ENCODE measurements at places on chromosomes 16 and 17.

DNA sequence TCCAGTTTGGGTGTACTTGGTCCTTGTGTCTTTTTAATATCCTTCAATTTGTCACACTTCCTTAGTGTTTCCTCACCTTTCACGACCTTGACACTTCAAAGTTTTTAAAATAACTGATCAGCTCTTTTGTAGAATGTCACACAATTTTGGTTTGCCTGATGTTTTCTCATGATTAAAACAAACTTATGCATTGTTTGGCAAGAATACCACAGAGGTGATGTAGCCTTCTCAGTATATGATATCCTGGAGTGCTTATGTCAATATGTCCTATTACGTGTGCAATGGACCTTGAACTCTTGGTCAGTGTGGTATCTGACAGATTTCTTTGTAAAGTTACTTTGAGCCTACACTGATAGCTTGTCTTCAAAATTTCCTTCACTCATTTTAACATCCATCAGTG is 297.4 kb downstream of the CNTNAP4 start:
- no peak for DNase-seq

DNA sequence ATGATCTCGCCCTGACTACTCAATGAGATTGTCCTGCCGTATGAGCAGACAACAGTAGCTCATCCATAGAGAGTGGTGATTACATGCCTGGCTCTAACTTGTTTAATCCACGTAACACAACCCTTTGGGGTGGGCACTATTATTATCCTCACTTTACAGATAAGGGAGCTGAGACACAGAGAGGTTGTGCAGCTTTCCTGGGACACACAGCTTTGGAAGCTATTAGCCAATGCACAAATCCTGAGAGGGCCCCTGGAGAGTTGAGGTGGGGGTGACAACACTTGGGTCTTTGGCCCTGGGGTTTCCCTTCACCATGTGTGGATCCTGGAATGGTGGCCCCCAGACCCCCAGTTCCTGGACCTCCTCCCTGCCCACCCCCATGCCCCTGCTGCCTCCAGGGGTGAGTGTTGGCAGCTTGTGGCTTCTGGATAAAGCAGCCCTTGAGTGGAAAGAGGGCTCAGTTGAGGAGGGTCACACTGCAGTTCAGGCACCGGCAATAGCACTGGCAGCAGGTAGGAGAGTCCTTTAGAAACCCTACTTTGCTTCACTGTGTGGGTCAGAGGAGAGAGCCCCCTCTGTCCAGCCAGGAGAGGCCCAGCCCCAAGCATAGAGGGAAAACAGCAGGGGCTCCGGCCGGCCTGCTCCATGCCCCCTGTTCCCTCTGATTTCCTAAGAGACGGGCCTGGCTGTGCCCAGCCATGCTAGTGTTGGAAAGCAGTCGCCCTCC is 230.7 kb downstream of the KATNIP start:
- DNase-seq: no peak

DNA sequence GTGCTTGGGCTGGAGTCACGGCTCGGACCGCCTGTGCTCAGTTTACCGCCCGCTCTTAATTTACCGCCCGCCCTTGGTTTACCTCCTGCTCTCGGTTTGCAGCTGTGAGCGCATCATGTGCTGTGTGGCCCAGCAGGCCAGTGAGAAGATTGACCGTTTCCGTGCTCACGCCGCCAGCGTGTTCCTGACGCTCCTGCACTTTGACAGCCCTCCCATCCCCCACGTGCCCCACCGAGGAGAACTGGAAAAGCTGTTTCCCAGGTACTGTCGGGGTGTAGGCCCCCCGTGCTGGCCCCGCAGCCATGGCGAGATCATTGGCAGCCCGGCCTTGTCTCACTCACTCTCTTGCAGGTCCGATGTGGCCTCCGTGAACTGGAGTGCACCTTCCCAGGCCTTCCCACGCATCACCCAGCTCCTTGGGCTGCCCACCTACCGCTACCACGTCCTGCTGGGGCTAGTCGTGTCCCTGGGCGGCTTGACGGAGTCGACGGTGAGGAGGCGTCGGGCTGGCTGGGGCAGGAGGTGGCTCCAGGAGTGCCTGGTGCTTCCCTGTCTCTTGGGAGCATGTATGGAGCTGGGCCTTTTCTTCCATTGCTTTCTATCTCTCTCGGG is 89.3 kb upstream of the ZNF750 start:
- DNase-seq: no peak

GRCh38 chr17:61996916-61997605 is 68.0 kb downstream of the MED13 start:
- DNase-seq: no peak

- DNase-seq: peak; percentile 51
Observed at GRCh38 chr16:22318690-22319358, 21.6 kb downstream of the POLR3E start.

Measured in H54 (cell line).